ENCODE measurements at places on chromosomes 13 and 19.

DNA sequence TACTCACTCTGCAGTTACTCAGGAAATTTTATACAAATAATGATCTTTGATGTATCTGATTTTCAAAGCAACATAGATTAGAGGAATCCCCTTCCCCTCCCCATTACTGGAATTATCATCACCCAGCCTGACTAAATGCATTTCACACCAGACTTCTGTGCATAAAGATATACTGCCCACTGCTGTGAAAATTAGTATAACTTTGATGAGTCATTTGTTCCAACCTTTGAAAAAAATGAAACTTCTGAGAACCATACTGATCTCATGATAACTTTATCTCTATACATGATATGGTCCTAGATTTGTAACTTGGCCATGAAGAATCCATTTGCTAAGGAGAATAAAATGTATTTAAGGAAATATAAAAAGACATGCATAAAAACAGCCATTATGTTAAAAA, 63.9 kb downstream of the GPC6 start:
- no peak for DNase-seq

GRCh38 chr19:4580961-4581665, 21.6 kb upstream of the SEMA6B start:
- no peak for DNase-seq

- DNase-seq: no peak
Measured at GRCh38 chr13:40158218-40158617, 502.8 kb downstream of the COG6 start.

DNA sequence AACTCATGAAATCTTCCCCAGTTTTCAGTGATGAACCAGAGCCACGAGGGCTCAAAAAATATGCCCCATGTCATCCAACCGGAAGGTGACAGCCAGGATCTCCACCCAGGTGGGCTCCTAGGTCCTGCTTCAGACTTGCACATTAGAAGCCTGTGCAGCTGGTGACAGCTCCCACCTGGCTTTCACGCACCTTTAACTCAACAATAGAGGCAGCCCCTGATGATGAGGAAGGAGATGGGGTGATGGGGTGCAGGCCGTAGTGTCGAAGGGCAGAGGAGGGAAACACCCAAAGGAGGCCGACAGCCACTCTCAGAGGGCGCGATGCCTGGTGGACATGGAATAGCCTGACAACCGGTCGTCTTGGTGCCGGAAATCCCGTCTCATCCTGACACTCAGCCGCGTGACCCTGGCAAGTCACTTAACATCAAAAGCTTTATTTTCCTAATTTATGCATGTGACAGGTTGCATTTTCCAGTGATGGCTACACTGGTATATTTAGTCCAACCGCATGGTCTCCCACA, 118.0 kb downstream of the SOX1 start:
- DNase-seq: no peak

DNA sequence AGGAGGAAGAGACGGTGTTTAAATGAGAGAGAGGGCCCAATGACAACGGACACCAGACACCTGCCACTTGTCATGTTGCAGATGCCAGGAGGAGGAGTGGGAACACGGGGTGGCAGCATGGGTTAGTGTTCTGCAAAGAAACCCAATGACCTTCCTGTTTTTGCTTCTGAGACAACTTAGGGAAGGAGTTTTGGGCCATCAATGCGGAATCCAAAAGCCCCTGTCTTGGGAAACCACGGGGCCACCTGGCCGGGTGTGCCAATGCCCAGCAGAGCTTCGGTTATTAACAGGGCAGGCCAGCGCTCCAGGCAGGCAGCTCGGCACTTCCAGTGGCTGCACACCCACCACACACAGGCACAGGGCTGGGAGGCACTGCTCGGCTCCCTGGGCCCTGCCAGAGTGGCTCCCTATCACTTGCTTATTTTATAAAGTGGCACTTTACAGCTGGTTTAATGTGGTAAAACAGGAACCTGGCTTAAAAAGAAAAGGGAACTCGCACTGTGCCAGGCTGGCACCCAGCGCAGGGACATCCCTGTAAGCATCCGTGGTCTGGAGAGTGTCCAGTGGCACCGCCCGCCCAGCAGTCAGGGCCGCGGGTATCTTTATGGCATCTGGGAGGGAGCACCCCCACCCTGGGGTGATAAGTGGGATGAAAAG, 19.1 kb downstream of the ELL start:
- no peak for DNase-seq

DNA sequence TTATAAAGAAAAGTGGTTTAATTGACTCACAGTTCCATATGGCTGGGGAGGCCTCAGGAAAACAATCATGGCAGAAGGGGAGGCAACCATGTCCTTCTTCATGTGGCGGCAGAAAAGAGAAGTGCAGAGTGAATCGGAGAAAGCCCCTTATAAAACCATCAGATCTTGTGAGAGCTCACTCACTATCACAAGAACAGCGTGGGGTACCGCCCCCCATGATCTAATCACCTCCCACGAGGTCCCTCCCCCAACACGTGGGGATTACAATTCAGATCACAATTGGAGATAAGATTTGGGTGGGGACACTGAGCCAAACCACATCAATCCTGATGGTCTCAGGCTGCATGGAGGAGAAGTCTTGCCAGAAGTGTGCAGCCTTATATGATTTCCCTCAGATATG, 26.0 kb downstream of the TM9SF2 start:
- no peak for DNase-seq

DNA sequence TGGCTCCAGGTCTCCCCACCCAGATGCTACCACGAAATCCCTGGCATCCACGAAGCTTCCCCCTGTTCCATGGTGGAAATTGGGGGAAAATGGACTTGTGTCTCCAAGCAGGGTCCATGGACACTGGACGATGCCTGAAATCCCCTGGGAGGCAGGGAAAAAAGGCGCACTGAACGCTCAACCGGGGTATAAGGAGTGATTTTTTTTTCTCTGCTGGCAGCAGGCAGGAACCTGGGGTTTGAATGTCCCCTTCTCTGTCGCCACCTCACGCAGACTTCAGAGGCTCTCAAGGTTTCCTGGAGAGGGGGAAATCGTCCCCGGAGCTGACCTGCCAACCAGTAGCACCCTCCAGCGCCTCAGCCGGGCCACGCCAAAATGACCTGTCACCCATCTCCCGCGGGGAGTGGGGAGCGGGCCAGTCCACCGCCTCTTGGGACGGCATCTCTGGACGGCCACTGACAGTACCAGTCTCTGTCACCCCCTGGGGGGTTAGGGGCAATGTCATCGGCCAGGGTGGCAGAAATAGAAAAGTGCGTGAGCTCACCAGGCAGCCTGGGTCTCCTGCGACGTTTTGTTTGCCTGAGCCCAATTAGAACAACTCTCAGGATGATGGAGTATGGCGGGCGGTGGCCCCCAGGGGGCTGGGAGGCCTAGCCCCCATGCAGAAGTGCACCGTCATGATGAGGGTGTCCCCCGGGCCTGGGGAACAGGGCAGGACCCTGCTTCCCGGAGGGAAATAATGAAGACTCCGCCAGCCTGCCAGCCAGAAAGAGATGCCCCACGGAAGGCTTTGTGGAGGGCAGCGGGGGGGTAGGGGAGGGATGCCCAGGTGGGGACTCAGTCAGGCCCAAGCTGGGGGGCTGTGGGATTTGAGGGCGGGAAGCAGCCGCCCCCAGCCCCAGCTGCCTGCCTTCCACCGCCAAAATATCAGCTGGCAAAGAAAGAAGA, 2.6 kb downstream of the PTPRS start:
- no peak for DNase-seq

- DNase-seq: peak; percentile 54
Measured at GRCh38 chr19:36604656-36605100, 435 bp upstream of the ZNF382 start.

DNA sequence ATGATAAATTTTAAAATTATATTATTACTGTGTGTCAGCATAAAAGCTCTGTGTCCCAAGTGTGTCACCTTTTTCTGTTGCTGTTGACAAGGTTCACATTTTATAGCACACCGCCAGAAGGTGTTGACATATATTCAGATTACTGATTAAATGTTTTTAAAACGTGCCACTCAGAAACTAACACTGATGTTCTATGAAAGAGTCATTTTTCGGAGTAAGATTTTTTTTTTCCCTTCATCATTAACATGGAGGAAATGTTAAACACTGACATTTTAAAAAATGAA, 197.5 kb downstream of the TM9SF2 start:
- no peak for DNase-seq

DNA sequence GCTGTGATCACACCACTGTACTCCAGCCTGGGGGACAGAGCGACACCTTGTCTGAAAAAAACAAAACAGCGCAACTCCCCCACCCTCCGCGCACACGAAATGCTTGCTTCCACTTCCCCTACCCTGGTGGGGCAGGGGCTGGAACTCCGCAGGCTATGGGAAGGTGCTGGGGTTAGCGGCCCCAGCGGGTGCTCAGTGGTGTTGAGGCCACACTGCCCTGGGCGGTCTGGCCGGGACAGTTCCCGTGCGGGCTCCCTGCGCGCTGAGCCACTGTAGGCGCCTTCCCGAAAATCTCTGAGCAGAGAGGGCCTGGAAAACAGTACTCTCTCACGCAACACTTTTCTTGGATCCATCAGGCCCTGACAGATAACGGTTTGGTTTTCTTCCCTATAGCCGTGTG, 1.1 kb upstream of the WTIP start:
- no peak for DNase-seq

Data from HepG2 (cell line).